Right ventricle myocardium inferior (tissue), 1 donor: ENCODE measurements at places on chromosomes 1 and 21.

DNA sequence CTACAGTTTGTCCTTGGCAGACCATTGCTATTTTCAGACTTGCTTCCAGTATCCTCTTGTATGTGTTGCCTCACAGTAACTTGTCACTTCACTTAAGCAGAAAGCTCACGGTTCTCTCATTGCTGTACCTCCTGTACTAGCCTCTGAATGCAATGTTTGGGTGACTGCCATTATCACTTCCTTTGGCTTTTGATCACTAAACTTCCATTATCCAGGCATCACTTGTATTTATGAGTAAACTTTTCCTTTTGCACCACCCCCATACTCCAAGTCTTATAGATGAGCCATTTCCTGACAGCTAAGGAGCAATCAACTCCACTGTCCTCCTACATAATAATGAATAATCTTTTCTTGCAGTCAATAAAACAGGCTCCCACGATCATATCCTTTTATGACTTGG is 255.3 kb downstream of the PDE4B start:
- no peak for DNase-seq

GRCh38 chr1:109739738-109740614 is 862 bp downstream of the GSTM3 start:
- DNase-seq = peak; percentile 90

GRCh38 chr1:59846209-59846894 is 31.6 kb downstream of the HOOK1 start:
- DNase-seq = no peak

DNA sequence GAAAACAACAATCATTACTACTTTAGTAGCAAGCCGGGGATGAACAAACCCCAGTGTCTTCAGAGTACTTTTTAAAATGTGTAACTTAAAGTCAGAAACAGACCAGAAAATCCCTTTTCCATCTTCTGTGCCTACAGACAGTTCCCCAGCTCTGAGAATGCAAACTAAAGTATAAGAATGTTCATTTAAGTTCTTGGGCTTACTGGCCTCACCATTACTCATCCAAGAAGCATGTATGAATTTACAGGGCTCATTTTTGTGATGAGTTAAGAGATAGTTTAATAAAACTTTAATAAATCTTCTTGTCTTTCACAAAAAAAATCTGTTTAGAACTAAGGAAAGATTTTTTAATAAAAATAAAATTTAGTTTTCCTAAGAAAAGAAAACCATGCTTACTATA is 4.6 kb downstream of the LPGAT1 start:
- DNase-seq = no peak

GRCh38 chr1:42935313-42935895 is 23.3 kb downstream of the SLC2A1 start:
- DNase-seq = no peak

- DNase-seq = no peak
These were observed 113.0 kb downstream of the DMRTB1 start for GRCh38 chr1:53572065-53572814.

GRCh38 chr1:166952002-166952746 is 23.2 kb downstream of the ILDR2 start:
- no peak for DNase-seq

- DNase-seq = peak; percentile 92
These were observed at the start of gene S1PR1 for GRCh38 chr1:101236516-101237228. Gene S1PR1, plus strand, starts transcription at chr1:101237019. Its CDS starts 1,966 bp downstream, at chr1:101238985.

DNA sequence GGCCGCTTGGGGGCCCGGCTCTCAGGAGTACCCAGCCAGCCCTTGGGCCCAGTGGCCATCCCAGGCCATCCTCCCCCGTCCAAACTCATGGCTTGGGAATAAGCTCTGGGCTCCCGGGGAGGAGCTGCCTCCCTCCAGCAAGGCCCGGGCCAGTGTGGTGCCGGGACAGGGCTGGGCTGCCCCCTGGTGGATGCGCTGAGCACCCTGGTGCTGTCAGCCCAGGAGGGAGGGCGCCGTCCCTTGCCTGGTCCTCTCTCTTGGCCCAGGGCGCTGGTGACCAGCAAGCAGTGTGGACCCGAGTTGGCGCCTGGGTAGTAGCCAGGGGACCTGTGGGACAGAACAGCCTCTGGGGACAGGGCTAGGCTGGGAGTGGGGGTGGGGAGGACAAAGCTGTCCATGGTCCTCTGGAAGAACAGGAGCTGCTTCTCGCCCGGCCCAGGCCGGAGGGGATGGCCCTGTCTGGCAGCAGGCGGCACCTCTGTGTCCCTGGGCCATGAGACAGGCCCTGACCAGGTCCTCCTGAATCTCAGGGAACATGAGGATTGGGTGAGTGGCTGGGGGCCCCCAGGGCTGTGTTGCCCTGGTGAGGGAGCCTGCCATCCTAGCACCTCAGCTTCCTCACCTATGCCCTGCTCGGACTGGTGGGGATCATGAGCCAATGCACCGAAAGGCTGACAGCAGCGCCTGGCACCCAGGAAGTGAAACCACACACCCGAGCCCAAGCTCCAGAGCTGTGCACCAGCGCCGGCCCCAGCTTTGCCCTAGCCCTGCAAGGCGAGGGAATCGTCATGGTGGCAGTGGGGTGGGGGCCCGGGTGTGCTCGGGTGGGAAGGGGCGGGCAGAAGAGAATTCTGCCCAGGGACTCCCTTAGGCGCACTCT is 9.4 kb downstream of the MORN1 start:
- DNase-seq = peak; percentile 92

DNA sequence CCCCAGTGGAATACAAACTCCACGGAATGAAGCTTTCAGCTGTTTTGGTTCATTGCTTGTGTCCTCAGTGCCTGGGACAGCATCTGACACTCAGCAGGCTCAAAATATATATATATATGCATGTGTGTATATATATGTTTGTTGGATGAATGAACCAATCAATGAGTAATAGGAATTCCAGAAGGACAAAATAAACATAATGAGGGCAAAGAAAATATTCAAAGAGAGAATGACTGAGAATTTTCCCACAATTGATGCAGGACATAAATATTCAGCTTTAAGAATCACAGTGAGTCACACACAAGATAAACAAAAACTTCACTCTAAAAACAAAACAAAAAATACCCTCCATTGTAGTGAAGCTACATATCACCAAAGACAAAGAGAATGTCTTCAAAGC is 64.0 kb downstream of the CHD5 start:
- DNase-seq = no peak

GRCh38 chr1:226436855-226437491 is 29.1 kb upstream of the PARP1 start:
- no peak for DNase-seq

GRCh38 chr1:31924839-31925238 is 13.3 kb downstream of the PTP4A2 start:
- no peak for DNase-seq

GRCh38 chr1:84972377-84972987 is 24.4 kb downstream of the MCOLN2 start:
- no peak for DNase-seq

DNA sequence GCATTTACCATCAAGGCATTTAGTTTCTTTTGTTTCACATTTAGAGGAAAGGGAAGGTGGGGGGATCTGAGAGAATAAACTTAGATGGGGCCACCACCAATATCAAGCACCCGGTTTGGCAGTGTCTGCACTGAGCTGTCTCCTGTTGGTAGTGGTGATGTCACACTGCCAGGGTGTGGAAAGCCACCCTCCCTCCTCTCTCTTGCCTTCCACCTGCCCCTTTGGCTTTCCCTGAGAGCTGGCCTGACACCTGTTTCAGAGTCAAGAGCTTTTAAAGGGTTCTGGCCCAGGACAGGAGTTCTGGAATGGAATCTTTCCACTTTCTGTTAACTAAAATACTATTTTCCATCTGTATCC is 13.4 kb downstream of the ATF3 start:
- DNase-seq = no peak

DNA sequence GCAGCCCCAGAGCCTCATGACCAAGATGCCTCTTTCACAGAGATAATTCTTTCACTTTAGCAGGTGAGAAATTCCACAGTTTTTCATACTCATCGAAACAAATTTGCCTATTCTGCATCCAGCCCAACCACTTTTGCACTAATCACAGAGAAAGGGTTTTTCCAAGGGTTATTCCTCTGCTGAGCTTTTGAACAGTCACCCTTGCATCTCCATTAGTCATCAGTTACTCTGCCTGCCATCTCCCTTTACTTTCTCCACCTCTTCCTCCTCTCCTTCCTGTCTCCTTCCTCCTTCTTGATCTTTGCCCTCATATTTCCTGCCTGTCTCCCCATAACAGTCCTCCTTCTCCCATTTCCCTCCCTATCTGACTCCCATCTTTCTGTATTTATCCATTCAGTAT is 43.9 kb downstream of the FH start:
- DNase-seq = no peak

- DNase-seq = no peak
These were observed 28.7 kb downstream of the RUNX1 start for GRCh38 chr21:35020436-35020835.

DNA sequence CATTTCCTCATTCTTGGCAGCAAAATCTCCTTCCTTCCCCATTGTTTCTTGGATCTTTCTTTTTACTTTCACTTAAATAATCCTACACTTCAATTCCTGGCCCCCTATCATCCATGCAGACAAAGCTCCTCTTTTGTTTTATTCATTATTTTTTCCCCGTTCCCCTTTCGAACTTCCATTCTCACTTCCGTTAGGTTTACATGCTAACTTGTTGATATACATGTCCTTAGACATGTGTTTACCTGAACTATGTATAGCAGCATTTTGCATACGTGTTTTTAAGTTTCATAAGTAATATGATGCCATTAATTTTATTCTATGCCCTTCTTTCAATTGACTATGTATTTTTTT is 67.0 kb upstream of the LYST start:
- no peak for DNase-seq

DNA sequence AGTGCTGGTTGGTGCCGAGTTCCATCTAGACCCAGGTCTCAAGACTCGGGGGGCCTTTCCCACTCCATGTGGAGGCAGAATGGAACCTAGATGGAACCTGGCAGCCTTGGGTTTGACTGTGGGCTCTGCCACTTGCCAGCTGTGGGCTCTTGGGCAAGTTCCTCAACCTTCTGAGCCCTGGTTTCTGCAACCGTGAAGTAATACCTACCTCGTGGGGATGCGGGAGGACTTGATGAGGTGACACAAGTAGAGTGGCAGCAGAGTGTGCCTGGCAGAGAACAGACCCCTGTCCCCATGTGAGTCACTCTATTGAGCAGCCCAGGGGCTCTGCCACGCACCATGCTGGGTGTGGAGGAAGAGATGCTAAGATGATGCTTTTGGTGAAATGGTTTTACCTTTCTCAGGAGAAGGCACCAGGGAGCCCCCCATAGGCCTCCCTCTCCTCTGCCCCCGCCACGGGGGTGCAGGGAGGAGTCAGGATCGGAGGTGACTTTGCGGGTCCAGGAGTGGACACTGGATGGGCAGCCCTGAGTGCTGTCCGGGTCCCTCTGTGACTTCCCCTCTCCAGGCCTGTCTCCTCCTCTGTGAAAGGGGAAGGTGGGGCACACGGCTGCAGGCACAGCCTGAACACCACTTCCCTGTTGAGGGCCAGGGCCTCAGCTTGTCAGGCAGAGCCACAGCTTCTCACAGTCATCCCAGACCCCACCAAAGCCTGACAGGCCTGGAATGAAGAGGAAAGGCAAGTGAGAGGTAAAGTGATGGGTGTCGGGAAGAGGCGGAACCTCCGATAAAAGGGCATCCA is 36.7 kb upstream of the EDN2 start:
- no peak for DNase-seq

DNA sequence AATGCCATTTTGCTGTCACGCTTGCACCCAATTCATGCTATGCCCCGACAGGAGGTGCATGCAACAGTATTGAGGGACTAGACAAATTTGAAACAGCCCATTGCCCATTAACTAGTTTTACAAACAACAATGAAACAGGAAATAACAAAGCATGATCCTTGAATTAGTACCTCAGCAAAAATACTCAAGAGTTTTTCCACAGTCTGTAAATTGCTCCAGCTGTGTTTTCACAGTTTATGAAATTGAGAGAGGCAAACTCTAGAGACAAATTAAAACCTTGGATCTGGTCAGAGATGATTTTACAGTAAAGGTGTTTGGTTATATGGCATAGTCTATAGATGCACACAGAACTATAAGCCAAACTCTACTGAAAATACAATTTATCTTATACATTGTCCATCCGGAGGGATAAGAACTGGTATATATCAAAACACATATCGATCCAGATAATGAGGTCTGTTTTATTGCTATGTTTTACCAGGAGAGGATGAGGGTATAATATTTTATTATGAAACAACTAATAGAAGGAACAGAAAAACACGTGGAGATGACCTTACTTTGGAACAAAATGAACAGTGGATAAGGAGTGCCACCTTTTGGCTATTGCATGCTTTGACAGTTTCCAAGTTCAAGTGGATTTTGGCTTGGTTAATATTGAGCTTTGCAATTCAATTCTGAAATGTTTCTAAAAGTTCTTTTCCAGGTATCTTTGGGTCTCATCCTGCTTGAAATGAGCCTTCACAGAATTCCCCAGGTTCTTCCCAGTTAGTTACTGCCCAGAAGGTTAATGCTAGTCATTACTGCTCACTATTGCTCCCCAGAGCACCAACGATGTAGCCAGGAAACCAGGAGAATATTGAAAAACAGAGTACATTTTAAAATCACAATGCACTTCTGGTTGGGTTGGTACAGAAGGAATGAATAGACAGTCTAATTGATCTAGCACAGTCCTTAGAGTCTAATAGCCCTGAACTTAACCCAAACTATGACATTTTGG is 45.7 kb downstream of the ZC3H11B start:
- DNase-seq = no peak

DNA sequence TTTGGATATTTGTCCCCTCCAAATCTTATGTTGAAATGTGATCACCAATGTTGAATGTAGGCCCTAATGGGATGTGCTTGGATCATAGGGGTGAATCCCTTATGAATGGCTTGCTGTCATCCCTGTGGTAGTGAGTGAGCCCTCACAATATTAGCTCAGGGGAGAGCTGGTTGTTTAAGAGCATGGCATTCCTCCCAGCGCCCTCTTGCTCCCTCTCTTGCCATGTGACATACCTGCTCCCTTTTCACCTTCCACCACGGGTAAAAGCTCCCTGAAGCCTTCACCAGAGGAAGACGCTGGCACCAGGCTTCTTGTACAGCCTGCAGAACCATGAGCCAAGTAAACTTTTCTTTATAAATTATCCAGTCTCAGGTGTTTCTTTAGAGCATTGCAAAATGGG is 305.6 kb downstream of the KCTD3 start:
- DNase-seq = no peak

GRCh38 chr1:26538480-26539412 is 9.2 kb downstream of the RPS6KA1 start:
- no peak for DNase-seq

- no peak for DNase-seq
These were observed 304.3 kb upstream of the ESRRG start for GRCh38 chr1:217027403-217028080.

- DNase-seq = no peak
These were observed 83.0 kb downstream of the SPAG17 start for GRCh38 chr1:118101999-118102398.
